Activated CD8-positive, alpha-beta T cell treated with anti-CD3 and anti-CD28 coated beads, Interleukin-2, amount 10 ng/mL, durations not matched to agents 7 days and 5 days (primary cell): ENCODE measurements at places on chromosomes 13 and 19.

- DNase-seq, result no peak
Observed at GRCh38 chr13:45007823-45008222, 18.5 kb downstream of the GPALPP1 start.

DNA sequence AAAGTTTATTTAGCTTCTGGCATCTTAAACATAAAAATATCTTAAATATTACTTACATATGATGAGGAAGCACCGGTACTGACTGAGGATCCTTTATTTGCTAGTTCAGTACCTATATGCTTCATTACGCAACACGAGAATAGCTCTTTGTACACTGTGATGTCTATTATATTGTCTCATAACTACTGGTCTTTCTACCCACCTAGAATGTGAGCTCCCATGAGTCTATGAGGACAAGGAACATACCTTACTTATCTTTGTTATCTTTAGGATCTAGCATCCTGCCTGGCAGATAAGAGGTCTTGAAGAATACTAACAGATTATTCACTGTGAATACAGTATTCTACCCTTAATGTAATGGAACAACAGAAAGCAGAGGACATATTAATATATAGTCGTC lies 124.9 kb downstream of the DNAJC3 start:
- no peak for DNase-seq

- no peak for DNase-seq
Observed at GRCh38 chr13:29830000-29830399, 20.4 kb downstream of the UBL3 start.

DNA sequence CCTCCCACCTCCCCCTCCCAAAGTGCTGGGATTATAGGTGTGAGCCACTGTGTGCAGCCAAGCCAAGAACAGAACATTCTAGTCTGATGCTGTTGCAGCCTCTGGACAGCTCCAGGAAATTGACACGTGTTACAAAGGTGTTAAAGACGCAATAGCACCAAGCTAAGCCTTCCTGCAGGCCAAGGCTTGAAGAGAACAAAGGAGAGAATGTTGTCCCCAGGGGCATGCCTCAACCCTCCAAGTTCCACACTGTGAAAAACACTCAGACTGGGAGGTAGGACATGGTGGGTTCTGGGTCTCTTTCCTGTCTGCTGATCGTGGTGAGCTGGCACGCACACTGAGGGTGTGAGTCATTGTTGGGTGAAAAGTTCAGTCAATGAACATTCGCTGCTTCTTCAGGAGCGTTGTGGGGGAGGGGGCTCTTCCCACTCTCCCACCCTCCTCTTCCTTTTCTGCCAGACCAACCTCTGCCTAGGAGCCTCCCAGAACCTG lies 5.3 kb upstream of the PTPRS start:
- DNase-seq, result no peak

DNA sequence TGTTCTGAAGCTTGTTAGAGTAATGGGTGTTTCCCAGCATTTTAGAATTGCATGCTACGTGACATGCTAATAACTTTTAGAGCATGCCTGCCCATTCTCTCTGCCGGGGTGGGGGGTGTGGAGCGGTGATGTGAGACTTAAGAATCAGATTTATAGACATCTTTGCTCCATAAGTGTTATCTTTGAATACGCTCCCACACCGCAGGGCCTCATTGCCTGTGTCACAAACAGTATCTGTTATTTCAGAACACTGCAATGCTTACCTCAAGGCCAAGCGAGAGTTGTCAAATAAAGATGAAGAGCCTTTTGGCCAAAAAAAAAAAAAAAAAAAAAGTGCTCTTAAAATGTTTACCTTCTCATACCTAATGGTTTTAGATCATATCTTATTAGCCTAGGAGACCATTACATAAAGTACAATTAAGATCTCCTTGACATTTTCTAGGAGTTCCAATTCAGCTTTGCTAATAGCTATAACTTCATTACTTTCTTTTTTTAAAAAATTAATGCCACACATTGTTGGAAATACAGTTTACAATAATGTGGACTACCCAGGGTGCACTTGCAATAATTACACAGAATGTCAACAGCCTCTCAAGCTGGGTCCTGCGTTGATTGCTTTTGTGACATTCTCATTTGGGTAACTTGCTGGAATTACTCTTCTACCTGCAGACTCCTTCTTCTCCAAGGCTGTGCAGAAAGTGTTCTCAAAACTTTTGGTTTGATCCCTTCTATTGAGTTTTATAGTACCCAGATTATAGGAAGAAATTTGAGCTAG lies 525.3 kb downstream of the KLF12 start:
- DNase-seq, result no peak

DNA sequence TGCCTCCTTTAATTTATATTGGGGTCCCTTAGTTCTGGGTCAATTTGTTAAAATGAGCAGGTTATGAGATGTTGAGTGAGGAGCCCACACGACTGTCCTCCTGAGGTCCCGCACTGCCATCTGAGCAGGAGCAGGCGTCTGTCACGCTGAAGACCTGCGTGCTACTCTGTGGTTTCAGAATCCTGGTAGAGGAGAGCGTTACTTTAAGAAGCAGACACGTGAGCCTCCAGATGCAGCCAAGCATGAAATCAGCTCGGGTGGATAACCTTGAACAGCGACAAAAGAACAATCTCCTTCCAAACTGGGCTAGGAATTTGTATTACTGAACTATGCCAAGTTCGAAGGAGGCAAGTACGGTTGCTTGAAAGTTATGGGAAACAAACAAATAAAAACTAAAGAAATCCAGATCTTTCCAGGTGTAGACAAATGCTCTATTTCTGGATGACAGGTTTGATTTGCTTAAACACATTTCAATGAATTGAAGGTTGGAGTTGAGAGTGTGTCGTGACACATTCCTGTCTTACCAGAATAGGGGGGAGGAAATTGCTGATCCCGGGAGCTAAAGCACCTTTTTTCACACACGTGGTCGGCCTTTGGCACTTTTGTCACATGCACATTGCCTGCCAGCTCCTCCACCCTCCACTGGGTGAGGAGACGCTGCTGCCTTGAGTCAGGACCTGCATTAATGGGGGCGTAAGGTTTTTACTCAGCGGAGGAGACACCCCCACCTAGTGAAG lies 945.5 kb upstream of the SLC10A2 start:
- DNase-seq, result no peak

DNA sequence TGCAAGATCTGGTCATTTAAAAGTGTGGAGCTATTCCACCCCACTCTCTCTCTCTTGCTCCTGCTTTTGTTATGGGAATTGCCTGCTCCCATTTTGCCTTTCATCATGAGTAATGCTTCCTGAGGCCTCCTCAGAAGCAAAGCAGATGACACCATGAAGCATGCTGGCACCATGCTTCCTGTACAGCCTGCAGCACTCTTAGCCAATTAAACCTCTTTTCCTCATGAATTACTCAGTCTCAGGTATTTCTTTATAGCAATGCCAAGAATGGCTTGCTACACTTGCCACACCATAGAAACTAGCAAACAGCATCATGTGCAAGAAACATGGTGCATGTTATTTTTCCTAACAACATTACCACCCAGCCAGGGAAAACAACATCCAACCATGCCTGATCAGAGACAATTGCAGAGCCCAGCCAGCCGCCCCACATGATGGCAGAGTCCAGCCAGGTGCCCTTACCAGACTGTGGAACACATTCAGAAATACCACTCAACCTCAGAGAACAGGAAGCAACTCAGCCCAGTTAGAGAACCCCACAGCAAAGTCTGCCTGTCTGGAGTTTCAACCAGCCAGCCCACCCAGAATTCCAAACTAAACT lies 36.9 kb downstream of the SYDE1 start:
- no peak for DNase-seq

- no peak for DNase-seq
Observed at GRCh38 chr19:39736088-39736487, 1.7 kb downstream of the CLC start.
